Psoas muscle (tissue), 8 donors: ENCODE measurements at places on chromosomes 12 and 14. TPM values are rescaled to one million over a fixed set of nuclear protein-coding genes. Genes with fewer than 3 reads are reported as not detected.

GRCh38 chr14:22225516-22226140 is 363.4 kb downstream of the DAD1 start:
- DNase-seq, result no peak

GRCh38 chr12:71664411-71665089 is 449 bp downstream of the THAP2 start:
- no peak for DNase-seq

- no peak for DNase-seq
Measured at GRCh38 chr12:67496581-67496980, 152.0 kb upstream of the DYRK2 start.

Gene POMT2
- total RNA-seq, result 30.1 TPM

DNA sequence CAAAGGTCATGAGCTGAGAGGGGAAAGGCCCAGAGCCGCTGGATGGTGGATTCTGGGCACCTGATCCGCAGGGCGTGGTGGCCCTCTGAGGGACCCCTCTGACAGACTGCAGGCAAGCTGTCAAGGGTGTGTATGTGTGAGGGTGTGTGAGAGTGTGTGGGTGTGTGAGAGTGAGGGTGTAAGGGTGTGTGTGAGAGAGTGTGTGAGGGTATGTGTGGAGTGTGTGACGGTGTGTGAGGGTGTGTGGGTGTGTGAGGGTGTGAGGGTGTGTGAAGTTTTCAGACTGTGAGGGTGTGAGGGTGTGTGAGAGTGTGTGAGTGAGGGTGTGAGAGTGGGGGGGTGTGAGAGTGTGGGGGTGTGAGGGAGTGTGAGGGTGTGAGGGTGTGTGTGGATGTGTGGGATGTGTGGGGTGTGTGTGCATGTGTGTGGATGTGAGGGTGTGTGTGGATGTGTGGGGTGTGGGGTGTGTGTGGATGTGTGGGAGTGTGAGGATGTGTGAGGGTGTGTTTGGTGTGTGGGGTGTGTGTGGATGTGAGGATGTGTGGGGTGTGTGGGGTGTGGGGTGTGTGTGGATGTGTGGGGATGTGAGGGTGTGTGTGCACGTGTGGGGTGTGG is 156.7 kb downstream of the TMEM121 start:
- no peak for DNase-seq

DNA sequence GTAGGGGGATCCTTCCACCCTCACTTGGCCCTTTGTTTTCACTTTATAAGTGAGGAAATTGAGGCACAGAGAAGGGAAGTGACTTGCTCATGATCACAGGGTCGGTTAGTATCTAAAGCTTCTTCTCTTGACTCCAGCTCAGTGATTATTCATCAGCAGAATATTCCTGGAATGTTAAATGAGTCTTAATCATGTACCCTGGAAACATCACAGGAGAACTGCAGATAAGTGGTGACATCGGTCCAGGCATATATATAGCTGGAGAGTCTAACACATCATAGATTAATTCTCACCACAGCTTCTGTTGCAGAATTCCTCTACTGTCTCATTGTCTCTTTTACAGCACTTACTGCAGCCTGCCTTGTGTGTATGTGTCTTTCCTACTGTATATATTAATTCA is 69.9 kb downstream of the PAH start:
- no peak for DNase-seq

Gene C2CD5
- 5.9 TPM for total RNA-seq
